ENCODE measurements at places on chromosomes 16 and 17.

DNA sequence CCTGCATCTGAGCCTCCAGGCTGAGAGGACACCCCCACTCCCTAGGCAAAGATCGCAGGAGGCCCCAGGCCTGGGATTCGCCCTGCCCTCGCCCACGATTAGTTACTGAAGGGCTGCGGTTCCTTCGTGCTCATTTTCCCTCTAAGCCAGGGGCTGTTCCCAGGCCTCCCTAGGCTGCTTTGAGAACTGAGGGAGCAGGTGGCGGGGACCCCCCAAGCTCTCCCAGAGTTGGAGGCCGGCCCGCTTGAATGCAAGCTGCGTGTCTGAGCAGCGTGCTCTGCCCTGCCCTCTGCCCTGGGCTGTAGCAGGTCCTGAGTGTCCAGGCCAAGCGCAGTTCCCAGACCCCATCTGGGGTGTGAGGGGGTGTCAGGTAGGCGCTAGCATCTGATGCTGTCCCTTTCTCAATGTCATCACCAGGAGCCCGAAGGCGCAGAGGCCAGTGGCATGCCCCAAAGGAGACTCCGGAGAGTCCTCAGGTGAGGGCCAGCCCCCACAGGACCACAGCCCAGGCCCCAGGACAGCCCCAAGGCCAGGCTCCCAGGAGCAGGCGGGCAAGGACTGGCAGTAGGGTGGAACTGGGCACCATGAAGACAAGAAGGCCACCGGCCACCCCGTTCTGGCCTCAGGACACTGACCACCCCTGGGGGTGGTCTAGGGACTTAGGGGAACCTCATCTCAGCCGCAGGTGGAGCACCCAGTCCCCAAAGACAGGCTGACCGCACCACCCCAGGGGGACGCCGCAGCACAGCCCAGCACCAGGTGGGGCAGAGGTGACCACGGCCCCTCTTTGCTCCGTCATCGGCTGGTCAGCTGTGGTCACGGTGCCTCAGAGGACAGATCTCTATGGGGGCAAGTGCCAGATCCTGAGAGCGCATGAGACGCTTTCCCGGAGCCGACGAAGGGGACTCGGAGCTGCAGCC is 14.6 kb downstream of the ENDOV start:
- DNase-seq, result peak; percentile 78

DNA sequence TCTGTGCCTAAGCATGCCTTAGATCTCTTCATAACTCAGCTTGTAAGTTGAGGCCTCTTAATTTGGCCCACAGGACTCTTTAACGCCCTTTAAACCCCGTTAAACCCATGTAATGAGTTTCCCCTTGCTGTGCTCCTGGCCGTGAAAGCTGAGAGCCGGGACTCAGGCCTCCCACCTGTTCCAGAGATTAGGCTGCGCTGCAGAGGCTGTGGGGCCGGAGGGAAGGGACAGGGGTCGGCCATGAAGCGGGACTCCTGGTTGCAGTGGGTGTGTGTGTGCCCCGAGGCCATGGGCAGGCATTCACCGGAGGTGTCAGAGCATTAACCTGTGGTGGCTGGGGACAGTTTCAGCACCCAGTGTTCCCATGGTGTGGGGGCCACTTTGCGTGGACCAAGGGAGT is 150.8 kb upstream of the IRX3 start:
- no peak for DNase-seq

DNA sequence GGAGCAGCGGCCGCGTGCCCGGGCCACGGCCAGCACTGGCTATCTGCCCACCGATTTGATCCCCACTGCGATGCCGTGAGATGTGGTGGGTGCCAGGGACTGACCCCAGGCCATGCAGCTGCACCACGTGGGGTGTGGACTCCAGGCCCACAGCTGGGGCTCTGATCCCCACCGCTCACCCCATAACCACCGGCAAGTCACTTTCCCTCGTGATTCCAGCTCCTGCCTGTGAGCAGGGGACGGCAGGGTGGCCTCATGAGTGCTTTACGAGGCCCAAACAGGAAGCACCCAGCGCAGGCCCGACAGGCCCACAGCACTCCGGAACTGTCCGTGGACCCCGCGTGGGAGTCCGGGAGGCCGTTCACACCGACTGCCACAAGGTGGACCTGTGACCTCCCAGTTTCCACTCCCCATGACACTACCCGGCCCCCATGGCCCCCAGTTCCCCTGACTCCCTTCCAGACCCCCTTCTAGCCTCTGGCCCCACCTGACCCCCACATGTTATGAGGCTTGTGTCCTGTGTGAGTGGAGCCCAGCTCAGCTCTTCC is 616 bp downstream of the PTX4 start:
- no peak for DNase-seq

DNA sequence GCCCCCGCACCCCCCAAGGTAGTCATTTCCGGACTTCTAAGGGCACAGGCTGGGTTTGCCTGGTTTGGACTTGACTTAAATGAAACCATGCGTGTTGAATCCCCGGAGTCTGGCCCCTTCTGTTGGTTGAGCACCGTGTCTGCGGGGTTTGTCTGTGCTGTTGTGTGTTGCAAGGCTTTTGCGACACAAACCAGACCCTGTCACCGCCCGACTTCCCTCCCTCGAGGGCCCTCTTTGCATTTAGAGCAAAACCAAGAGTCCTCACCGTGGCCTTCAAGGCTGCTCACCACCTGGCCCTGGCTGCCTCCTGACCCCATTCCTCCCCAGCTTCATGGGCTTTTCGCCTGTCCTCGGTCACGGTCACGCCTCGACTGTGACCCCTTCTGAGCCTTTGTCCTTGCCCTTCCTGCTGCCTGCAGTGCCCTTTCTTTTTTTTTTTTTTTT is 7.4 kb downstream of the CRISPLD2 start:
- DNase-seq, result peak; percentile 5

- no peak for DNase-seq
These were observed 42.2 kb upstream of the CNTNAP4 start for GRCh38 chr16:76235025-76235424.

DNA sequence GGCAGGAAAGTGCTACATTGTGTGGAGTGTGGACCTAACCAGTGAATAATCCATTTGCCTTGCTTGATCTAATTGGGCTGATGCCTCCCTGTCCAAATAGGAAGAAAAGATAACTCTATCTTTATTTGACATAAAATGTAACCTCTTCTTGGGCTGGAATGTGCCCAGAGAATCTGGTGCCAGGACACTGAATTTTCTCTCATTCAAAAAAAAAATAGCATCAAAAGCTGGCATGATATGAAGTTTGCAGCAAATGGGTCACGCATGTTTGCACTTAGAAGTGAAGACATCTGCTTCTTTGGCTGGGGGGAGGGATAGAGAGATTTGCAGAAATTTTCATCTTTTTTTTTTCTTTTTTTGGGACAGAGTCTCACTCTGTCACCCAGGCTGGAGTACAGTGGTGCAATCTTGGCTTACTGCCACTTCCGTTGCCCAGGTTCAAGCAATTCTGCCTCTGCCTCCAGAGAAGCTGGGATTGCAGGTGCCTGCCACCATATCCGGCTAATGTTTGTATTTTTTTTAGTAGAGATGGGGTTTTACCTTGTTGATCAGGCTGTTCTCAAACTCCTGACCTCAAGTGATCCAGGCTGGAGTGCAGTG is 478.2 kb upstream of the EEF2KMT start:
- no peak for DNase-seq

DNA sequence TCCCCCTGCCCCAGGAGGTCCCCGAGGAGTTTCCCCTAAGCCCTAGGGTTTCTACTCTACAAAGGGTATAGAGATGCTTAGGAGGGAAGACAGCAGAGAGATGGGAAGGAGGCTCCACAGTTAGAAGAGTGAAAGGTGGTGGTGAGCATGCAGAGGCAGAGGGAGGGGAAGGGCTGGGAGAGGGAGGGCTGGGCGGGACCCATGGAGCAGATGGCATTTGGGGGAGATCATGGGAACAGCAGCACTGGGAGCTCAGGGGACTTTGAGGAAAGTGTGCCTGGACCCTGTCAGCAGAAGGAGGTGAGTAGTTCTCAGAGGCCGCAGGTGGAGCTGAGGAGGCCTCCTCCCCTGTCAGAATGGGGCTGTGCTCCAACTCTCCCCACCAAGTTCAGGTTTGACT is 650 bp upstream of the OTOP3 start:
- DNase-seq, result no peak

DNA sequence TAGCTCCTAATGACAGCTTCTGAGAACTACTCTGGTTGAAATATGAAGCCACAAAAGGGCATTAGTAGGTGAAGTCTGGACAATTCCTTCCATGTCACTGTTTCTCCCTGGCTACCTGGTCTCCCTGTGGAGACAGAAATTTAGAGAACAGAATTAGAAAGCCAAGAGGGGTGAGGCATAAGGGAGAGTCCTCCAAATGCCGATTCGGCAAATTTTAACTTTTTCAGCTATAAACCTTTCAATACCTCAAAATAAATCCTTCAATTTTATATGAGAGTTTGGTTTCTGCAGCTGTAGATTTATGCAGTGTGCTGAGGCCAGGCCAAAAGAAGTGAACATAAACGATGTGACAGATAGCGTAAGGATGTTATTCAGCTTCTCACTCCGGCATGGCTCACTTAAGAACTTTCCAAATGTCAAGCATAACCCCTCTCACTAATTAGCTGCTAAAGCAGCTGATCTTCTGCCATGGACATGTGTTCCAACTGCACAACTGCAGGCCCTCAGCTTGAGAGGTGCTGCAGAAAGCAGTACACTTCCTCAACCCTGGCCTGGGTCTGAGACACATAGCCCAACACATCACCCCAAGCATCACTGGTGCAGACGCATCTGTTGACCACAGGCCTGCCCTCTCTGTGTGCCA is 247.9 kb upstream of the SOX9 start:
- no peak for DNase-seq

DNA sequence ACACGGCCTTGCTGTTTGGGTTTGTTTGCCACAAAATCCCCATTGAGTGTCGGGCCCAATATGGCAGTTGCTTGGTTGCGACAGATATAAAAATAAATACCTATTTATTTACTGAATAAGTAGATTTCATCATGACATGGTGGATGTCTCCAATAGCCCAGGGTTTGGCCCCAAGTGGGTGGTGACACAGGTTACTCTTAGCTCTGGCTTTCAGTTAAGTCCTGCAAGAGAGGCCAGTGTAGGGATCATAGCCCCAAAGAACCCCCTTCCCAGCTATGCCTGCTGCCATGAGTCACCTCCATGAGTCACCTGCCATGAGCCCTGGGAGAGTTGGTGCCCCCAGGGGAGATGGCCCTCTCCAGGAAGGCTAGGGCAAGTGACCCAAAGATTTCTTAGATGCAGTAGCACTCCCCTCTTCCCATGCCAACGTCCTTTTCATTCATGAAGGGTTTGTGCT is 78.7 kb upstream of the LGALS9 start:
- no peak for DNase-seq

DNA sequence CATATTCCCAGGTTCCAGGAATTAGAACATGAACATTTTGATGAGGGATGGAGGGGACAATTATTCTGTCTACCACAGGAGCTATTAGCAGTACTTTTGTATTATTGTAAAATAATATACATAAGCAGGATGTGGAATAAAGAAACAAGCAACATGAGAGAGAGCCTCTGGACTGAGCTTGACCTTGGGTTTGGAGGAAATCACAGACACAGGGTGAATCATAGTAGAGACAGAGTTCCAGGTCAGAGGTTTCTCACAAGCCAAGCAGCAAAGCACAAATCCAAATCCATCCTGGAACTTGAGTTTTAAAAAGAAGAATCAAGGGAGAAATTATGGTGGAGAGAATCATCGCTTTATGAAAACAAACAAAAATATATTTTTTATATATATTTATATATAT is 5.1 kb downstream of the KRT31 start:
- peak; percentile 82 for DNase-seq

GRCh38 chr17:17769869-17770631 is 66.7 kb downstream of the SREBF1 start:
- no peak for DNase-seq

- DNase-seq, result peak; percentile 54
These were observed 1.0 kb downstream of the RNF40 start for GRCh38 chr16:30762991-30763725.

- no peak for DNase-seq
These were observed 80.1 kb downstream of the ABCC1 start for GRCh38 chr16:16029431-16030011.

GRCh38 chr16:2467528-2468232 is 3.4 kb upstream of the NTN3 start:
- peak; percentile 100 for DNase-seq

Measured in osteoblast (primary cell).